Fibroblast of pulmonary artery (primary cell): ENCODE measurements at places on chromosomes 13 and 19.
A peak's percentile ranks its signal among the peaks of the same experiment; 100 is the strongest.

DNA sequence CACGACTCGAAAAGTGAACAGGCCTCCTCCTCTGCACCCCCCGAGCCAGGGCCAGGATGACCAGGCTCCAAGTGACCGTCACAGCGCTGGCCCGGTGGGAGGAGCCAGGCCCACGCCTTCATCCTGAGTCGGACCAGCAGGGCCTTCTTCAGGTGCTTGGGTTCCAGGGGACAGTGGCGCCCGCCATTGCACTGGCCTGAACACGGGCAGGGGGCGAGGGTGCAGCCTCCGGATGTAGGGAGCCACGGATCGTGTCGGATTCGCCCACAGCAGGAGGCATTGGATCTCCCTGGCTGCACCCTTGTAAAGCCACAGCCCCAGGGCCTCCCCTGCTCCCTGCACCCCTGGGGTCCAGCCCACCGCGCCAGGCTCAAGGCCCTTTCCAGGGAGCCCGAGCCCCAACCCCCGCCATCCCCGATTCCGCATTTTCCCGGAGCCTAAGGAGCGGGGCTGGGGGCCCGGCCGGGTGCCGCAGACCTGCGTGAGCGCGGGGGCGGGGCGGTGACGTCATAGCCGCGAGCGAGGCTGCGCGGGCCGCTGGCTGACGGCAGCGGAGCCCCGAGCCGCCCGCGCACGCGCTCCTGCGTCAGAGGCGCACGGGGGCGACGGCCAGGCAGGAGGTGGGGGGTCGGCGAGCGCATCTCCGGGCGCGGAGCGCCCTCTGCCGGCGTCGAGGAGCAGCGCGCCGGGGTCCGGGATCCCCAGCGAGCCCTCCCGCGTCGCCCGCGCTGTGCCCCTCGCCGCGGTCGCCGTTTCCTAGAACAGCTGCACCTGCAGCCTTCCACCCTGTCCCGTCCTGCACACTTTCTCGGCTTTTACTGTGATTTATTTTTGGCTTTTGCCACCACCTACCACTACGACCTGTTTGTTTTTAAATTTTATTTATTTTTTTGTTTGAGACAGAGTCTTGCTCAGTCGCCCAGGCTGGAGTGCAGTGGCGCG lies 1.5 kb upstream of the ATP5F1D start:
- DNase-seq = peak; percentile 94

- DNase-seq = no peak
Observed at GRCh38 chr13:97023117-97023516, 28.8 kb upstream of the OXGR1 start.

DNA sequence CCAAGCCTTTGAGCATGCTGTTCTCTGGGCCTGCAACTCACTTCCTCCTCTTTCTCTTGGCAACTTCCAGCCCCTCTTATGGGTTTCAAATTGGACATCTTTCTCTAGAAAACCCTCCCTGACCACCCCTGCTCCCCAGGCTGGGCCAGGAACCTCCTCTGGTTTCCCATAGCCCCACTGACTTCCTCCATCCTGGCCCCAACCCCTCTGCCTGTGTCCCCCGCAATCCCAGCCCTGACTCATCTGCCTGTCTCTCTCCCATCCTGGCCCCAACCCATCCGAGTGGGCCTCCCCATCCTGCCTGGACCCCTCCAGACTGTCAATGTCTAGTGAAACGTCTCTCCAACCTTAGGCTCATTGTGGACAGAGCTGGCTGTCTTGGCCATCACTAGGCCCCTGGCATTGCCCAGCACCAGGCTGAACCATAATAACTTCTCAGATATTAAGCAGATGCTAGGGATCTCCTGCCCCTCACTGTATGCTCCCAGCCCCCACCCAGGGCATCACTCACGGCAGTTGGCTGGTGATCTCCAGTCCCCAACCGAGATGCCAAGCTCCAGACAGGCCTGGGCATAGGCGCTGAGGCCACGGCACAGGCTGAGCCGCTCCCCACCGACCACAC lies 16.8 kb downstream of the FCGBP start:
- no peak for DNase-seq

- peak; percentile 92 for DNase-seq
Observed at GRCh38 chr19:45882652-45883585, 3.0 kb downstream of the IRF2BP1 start.

DNA sequence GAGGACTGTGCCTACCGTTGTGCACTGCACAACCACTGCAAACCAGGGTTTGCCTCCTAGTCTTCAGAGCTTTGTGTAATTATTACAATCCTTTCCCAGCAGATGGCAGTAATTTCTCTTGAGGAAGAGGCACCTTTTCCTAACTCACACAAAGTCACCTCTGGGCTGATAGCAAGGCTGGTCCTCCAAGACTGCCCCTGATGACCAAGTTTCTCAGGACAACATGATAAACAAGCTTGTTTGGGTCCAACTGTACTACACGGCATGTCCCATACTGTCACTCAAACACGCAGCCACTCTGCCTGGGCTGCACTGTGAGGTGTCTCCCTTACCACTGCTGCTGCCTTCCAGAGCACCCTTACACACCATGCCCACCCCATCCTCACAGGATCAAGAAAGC lies 39.3 kb downstream of the RFXAP start:
- peak; percentile 74 for DNase-seq

- peak; percentile 76 for DNase-seq
Observed at GRCh38 chr13:46961719-46962118, 64.9 kb upstream of the HTR2A start.

DNA sequence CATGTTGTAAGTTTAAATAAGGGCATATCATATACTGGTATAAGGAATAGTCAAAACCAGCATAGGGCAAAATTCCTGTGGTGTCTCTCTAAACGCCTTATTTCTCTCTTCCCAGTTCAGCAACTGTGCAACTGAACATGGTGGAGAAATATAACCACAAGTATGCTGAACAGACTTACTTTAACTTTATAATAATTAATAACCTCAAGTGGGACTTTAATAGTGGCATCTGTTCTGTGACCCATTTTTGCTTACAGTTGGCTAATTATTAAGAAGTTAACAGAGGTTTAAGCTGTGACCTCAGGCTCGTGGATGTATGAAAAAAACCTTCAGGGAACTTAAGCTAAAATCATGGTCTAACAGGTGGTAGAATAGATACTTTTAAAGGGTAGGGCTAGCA lies 54.3 kb downstream of the MICU2 start:
- no peak for DNase-seq

GRCh38 chr13:113493315-113493951 lies 2.9 kb upstream of the DCUN1D2 start:
- DNase-seq = peak; percentile 94

DNA sequence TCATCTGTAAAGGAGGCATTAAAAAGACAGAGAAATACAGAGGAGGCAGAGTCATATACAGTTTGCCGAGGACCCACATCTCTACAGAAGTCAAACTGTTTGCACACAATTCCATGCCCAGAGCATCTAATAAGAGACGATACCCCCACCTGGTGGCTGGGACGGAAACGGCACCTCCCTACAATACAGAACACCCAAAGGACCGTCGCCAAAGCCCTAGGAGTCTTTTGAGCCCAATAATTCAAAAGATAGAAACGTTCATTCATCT lies 703 bp upstream of the PLEKHG2 start:
- peak; percentile 95 for DNase-seq
